ENCODE measurements at places on chromosomes 12 and 14. TPM values are rescaled to one million over a fixed set of nuclear protein-coding genes. Genes with fewer than 3 reads are reported as not detected.

INSM2 gene
- 0.06 TPM for polyA plus RNA-seq

ERG28 gene
- 25.7 TPM for polyA plus RNA-seq

PIWIL1 gene
- 0.82 TPM for polyA plus RNA-seq

LAG3 gene
- polyA plus RNA-seq = 1.1 TPM

GRCh38 chr14:31510222-31510621, 22.4 kb upstream of the GPR33 start:
- no peak for DNase-seq

GRCh38 chr14:35818346-35819115, 7.6 kb upstream of the BRMS1L start:
- peak; percentile 53 for DNase-seq

GRCh38 chr14:39023939-39024871, 78.8 kb downstream of the SEC23A start:
- DNase-seq = no peak

DNA sequence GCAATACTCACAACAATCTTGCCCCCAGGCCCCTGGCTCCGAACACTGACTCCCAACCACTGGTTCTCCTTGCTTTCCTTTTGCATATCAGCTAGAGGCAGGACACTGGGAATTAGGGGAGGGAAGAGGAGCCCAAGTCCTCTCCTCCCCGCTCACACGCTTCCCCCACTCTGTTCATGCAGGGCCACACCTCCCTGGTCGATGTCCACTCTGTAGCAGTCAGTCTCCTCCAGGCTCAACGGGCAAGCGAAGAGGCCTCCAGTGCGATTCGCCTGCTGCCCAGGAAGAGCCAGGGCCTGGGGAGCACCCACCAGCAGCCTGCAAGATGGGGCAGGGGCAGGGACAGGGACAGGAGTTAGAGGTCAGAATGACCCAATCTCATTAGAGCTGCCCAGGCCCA, 4.8 kb downstream of the ITGA7 start:
- DNase-seq = no peak

GRCh38 chr12:27614866-27615265, 81.4 kb upstream of the REP15 start:
- no peak for DNase-seq

GRCh38 chr12:98360401-98360800, 155.0 kb upstream of the TMPO start:
- DNase-seq = no peak

DNA sequence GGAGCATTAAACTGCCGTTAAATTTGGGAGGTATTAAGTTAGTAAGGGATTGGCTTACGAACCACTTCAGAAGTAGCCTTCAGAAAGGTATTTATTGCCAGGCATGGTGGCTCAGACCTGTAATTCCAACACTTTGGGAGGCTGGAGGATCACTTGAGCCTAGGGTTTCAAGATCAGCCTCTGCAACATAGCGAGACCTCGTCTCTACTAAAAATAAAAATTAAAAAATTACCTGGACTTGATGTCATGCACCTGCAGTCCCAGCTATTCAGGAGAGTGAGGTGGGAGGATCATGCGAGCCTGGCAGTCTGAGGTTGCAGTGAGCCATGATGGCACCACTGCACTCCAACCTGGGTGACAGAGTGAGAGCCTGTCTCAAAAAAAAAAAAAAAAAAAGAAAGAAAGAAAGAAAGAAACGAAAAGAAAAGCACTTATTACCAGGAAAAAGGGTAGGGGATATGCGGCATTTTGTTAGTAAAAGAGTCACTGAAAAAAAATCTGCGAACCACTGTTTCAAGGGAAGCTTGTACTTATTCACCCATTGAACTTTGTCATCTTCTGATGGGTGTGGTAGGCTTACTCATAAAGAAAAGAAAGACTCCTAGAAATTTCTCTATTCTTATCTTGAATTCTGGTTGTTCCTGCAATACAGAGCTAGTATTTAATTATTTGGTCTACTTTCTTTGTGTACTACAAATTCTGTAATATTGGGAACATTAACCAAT, 33.6 kb upstream of the PLEKHA5 start:
- DNase-seq = no peak

GRCh38 chr12:14699923-14700322, 3.5 kb upstream of the GUCY2C start:
- no peak for DNase-seq

- no peak for DNase-seq
Observed at GRCh38 chr14:49598189-49598484, 603 bp upstream of the LRR1 start.

- no peak for DNase-seq
Observed at GRCh38 chr14:98919434-98919833, 352.6 kb downstream of the BCL11B start.

Measured in left lung (tissue), 14 donors.